ENCODE measurements at places on chromosomes 7 and 10.

GRCh38 chr10:109819807-109820206 lies 103.5 kb downstream of the XPNPEP1 start:
- no peak for DNase-seq

GRCh38 chr10:78981970-78982281 lies 86.8 kb upstream of the ZMIZ1 start:
- DNase-seq: peak; percentile 66

DNA sequence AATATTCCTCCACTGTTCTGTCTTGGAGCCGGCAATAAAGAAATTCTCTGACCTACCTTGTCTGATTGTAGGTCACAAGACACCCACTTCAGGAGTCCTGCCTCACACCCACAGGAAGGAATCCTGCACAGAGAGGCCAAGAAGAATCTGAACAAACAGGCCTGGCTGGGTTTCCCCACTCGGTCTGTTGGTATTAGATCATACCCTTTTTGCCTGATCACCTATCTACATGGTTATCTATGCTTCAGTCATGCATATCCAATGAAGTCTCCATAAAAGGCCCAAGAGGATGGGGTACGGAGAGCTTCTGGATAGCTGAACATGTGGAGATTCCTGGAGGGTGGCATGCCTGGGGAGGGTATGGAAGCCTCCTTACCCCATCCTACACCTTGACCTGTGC lies 12.3 kb downstream of the OGDH start:
- DNase-seq: no peak

- no peak for DNase-seq
Observed at GRCh38 chr10:67976292-67977245, 92.1 kb downstream of the SIRT1 start.

DNA sequence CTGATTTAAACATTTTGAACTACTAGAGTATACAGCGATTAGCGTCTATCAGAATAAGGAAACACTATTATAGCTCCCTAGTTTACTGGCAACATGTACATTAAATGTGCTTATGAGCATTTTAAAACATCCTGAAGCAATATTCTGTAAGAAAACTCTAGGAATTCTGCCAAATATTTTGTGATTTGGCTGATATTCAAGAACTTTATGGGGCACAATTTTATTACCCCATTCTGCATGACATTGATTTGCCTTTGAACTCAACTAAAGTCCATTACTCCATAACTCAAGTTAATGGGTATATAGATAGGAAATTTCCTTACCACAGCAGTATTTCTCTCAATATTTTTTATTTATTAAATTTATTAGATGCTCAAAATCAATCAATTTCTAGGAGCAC lies 369.9 kb upstream of the KCND2 start:
- DNase-seq: no peak

DNA sequence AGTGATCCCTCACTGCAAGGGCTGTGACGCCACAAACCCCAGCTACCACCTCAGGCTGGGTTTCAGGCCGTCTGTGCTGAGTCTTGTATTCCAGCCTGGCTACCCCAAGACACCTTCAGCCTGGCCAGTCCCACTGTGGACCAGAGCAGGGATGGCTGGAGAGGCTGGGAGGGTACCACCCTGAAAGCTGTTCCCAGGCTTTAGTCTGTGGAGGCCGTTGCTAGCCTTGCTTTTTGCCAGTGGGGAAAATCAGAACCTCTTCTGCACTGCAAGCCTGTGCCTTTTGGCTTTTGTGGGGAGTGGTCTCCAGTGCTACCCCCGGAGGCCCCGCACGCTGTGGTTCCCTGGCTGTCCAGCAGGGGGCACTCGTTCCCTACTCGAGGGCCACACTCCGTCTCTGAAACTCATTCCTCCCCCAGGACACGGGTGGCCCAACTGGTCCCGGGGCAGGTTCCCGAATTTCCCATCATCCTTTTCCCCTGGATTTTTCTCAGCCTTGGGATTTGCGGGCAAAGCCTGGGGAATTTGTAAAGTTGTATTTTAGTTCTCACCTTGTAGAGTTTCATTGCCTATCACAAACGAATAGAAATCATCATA lies 128.4 kb upstream of the BTBD16 start:
- DNase-seq: no peak

DNA sequence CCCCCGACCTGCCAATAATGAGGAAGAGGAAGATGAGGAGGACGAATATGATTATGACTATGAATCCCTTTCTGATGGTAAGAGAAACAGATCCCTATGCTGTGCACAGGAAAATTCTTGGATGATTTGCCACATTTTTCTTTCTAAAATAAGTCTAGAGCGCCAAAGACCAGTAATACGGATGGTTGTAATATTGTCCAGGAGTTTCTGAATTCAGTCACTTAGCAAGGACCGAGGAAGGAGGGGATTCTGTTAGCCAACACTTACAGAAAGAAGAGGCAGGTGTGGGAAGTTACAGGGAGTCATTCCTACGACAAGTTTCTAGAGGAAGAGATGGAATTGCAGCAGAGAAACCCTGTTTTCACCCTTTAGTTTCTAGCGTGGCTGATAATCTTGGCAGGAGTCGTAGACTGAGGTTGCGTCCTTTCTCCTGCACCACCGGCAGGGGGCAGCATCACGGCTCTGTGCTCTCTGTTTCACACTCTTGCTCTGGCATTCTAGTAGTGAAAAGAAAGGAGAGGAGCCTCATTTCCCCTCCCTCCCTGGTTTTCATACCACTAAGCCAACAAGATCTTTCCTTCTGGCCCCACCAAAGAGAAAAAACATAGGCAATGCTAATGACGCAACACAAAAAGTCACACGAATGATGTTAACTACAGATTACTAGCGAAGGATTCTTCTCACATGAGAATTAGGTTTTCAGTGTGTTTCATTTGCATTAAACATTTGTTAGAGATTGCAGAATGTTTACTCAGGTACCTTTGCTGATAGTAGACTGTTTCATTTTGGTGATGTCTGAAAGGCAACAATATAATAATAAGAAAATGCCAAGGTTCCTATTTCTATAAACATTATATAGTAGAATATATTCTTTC lies 82.7 kb downstream of the NOC3L start:
- DNase-seq: peak; percentile 47

GRCh38 chr7:112882991-112883390 lies 92.8 kb upstream of the TMEM168 start:
- no peak for DNase-seq

GRCh38 chr7:140384894-140385545 lies 13.3 kb downstream of the SLC37A3 start:
- DNase-seq: no peak

DNA sequence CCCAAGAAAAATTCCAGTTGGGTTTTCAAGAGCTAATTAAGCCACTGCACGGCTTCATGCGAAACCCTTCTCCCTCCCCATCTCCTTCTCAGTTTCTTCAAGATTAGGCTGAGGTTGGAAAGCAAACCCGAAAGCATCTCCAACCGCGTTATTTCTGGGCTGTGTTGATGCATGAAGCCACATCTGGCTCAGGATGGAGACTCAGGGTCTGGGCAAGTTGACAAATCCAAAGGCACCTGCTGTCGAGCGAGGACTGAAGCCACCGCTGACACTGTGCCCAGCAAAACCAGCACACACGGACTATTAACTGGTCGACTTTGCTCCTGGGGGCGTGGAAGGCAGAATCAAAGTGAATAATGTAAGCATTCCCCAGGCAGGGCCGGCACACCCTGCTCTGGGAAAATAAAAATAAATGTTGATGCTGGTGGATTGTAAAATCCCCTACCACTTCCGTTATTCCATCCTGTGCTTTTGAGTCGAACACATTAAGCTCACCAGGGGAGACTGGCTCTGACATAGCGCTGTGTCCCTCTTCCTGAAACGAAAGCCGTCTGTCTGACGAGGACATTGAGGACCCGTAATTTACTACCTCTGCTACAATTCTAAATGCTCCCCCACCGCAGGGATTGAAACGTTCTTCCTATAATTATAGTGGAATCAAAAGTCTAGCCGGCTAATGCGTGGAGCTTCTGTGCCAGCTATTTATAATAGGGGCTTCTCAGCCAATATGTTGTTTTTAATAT lies 269.8 kb downstream of the ADARB2 start:
- DNase-seq: no peak

DNA sequence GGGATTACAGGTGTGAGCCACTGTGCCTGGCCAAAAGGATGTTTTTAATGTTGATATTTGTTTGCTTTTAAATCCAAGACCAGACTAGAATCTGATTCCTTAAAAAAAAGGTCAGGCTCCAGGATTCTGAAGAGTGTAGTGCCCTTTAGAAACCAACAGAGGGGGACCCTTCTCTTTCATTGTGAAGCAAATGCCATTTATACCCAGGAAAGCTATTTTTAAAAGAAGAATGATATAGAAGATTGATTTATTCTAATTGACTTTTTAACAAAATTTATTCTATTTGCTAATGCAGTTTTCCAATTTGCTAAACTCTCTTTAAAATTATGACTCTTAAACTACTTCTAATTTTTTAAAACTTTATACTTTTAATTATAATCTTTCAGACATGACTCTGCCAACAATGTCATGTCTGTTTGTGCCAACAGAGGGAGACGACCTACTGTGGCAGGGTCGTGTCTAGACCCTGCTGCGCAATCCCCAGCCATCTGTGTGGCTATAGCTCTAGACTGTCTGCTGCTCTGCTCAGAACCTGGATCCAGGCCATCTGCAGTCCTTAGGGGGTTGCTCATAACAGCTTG lies 201.0 kb upstream of the IMMP2L start:
- peak; percentile 14 for DNase-seq

GRCh38 chr7:108659261-108659660 lies 89.6 kb downstream of the DNAJB9 start:
- DNase-seq: no peak

DNA sequence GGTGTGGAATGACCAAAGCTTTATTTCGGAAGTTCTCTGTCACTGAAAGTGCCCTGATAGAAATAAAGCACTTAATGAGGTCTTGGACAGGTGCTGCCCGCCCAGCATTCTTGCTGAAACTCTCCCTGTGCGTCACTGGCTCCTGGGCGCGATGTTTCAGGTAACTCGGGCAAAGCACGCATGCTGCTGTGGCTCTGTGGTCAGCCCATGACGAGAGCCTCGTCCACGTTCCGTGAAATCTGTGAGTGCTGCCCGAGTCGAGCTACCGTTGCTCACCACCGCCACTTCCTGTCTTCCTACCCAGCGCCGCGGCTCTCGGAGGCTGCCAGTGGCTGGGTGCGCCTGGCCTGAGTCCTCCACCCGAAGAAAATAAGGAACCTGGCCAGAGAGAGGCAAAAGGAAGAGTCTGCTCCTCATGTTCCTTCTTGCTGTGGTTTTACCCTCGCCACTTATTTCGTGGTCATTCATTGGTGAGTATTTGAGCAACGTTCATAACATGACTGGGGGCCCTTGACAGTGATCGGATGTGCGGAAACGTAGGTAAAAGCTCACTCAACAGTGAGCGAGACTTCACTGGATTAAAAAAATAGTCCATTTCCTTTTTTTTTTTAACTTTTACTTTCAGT lies 95.5 kb downstream of the MAP3K8 start:
- peak; percentile 62 for DNase-seq

GRCh38 chr7:122791959-122792545 lies 89.3 kb upstream of the RNF148 start:
- no peak for DNase-seq

DNA sequence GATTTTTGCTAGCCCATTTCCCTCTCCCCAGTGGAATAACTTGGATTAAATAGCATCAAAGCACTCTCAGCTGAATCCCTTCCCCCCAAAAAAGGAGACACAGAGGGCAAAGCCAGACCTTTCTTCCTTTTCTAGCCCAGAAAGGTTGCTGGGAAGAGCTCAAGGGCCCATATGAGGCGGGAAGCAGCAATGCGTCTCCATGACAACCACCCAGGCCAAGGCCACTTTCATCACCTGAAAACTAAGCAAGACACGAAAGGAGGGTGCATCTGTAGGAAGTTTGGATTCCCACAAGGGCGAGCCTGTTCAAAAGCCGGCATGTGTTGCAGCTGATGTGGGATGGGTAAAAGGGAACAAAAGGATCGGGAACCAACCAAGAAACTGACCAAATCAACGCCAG lies 229.1 kb downstream of the PLXNA4 start:
- DNase-seq: no peak

DNA sequence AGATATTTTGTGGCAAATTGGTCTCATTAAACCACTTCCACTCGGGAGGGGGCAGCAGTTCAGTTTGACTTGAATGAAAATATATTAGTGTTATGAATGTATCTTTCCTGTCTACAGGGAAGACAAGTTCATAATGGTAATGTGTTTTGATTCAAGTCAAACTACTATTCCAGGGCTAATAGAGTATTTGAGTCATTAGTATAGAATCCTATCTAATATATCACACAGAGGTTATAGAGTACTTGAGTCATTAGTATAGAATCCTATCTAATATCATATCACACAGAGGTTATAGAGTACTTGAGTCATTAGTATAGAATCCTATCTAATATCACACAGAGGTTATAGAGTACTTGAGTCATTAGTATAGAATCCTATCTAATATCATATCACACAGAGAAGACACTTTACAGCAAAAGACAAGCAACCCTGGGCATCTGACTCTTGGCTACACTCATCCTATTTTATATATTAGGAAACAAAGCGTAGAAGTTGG lies 199.7 kb upstream of the MAGI2 start:
- no peak for DNase-seq

- no peak for DNase-seq
Observed at GRCh38 chr7:158549616-158550393, 37.8 kb downstream of the PTPRN2 start.
